ENCODE measurements at places on chromosomes 3 and 15.

- no peak for DNase-seq
Observed at GRCh38 chr3:145780301-145780700, 380.7 kb downstream of the PLOD2 start.

DNA sequence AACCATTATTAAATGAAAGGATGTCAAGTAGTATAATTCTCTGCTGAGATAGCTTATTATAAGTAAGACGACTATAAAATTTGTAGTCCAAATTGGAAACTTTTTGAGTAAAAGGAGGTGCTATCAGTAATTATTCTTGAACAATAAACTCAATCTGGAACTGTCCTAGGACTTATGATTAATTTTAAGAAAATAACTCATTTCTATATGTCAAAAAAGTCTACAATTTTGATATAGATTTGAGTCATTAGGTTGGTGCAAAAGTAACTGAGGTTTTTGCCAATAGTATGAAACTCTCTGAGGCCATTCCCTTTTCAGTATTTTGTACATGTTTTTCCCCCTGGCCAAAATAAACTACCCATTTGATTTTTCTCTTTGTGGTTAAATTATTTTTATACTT, 41.0 kb downstream of the LEKR1 start:
- no peak for DNase-seq

GRCh38 chr3:99319961-99320360, 318.4 kb upstream of the COL8A1 start:
- DNase-seq = no peak

DNA sequence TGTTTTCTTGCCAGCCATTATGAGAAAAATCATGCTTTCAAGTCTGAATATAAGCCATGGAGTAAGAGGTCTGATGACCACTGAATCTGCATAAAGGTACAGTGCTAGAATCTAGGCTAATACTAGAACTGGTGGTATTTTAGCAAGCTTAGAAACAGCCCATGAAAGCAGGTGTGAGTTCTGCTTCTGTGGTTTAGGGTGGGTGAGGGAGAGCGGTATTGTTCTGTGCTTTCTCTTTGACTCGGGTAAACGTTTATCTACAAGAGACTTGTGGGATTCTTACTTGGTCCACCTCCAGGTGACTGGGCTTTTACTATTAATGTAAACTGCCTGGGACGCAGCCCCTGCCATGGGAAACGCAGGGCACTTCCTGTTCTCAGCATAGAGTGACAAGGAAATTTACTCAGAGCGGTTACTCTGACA, 55.2 kb downstream of the PGPEP1L start:
- peak; percentile 10 for DNase-seq

GRCh38 chr3:114632757-114633424, 339.1 kb downstream of the TIGIT start:
- no peak for DNase-seq

DNA sequence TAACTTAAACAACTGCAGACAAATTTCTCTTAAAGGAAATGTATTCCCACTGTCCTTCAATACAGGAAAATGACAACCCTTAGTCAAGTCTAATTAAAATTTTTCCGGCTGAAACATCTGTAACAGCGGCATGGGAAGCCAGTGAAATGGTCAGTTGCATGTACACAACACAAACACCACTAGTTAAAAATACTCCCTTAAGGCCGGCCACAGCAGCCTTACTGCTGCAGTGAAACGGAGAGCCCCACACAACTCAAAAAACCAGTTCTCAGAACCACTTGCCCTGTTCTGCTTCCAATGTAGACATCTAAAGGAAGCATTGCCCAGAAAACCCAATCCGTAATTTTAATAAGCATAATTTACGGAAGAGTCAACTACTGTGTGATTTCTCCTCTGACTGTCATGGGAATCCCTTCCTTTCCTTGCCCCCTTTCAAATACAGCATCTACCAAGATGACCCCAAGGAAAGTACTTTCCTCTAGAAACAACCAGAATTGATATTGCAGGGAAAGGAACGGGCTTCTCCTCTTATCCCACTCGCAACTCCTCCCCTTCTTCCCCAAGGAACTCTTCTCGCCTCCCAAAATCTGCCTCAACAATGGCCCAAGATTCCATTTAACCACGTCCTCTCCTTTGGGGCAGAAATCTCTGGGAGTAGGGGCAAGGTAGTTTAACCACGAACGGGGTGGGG, 1.6 kb downstream of the FBN1 start:
- no peak for DNase-seq

DNA sequence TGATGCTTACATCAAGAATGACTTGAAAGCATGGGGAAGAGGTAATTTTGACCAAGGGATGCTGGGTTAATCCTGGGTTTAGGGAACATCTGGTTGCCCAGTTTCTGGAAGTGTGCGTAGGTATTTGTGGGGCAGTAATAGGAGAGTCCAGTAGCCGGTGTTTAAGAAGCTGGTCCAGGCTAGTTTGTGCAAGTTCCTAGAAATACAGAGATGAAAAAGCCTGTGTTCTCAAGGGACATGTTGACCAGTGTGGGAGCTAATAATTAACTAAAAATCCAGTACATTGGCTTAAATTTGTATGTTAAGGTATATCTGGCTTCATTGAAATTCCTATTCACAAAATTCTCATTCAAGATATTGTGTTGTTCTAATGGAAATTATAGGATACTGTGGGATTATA, 51.2 kb downstream of the UBE2E2 start:
- no peak for DNase-seq

- no peak for DNase-seq
Observed at GRCh38 chr3:18046131-18046915, 303.9 kb upstream of the TBC1D5 start.

DNA sequence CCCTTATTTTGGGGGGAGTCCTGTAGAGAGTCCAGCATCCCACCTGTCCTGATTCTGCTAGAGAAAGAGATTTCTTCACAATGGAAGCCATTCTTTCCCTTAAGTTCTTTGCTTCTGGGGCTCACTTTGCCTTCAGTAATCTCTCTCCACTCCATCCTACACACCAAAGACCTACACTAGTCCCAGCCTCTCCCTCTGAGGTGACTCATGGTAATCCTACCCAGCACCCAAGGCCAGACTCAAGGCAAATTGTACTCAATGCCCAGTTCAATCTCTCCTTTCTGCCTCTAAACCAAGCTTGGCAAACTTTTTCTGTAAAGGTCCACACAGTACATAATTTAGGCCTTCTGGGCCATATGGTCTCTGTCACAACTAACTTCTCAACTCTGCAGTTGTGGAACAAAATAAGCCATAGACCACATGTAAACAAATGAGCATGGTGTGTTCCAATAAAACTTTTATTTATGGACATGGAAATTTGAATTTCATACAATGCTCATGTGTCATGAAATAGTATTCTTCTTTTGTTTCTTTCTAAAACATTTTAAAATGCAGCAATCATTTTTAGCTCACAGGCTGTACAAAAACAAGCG, 72.5 kb downstream of the MRPL46 start:
- peak; percentile 17 for DNase-seq

- peak; percentile 79 for DNase-seq
Observed at GRCh38 chr3:13484851-13485590, 4.9 kb downstream of the HDAC11 start.

DNA sequence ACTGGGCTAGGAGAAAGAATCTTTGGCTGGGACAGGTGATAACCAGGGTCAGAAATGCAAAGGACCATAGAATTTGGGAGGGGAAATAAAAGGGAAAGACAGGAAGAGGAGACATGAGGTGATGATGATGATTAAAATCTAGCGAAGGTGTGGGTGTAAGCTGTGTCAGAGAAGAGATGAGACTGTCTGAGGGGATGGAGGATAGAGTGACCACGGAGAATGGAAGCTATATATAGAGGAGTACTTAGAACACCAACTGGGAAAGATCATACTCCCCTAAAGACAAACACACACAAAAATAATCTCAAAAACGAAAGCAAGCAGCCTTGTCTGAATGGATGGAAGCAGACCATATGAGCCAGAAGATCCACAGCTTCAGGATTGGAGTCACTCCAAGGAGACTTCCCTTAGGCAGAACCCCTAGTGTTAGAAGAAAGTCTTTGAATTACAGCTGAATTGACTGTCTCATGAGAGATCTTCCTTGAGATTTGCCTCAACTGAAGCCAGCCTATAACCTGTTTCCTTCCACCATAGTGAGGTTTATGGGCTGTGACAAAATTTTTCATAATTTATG, 115.2 kb upstream of the DAZL start:
- DNase-seq = no peak

GRCh38 chr3:189631409-189631808, 220 bp downstream of the TP63 start:
- no peak for DNase-seq

- no peak for DNase-seq
Observed at GRCh38 chr3:48140336-48140757, 47.9 kb downstream of the CDC25A start.

GRCh38 chr3:149936812-149937230, 33.9 kb downstream of the PFN2 start:
- DNase-seq = no peak

GRCh38 chr3:13009132-13009945, 63.9 kb downstream of the IQSEC1 start:
- no peak for DNase-seq

DNA sequence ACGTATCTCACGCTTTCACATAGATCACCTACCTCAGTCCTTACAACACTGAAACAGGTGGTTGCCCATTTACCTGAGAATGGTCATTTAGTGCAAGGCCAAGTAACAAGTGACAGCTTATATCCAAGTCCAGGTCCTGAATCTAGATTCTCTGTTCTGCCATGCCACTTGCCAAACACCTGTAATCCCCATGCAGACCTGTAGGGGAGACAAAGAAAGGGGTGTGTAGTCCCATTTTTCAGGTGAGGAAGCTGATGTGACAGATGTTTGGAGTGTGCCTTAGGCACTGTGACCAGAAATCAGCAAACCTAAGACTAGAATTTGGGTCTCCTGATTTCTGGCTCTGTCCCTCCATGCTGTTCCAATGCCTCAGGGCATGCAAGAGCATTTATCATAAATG, 12.7 kb downstream of the ZNF35 start:
- no peak for DNase-seq

- DNase-seq = no peak
Observed at GRCh38 chr3:140843656-140844055, 98.0 kb upstream of the SLC25A36 start.

DNA sequence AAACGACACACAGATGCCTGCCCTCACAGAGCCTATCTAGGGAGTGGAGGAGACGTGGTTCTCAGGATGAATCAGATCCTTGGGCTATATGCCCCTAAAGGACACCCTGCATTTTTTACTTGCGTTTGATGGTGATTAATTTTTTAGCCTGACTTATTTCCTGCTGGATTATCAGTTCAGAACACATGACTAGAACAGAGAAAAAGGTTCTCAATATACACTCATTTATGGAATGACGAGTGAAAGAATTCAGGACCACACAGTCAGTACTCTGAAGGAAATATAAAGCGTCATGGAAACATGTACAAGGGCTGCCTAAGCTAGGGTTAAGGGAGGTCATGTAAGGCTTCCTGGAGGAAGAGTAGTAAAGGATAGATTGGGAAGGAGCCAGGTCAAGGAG, 121.8 kb downstream of the SSR3 start:
- DNase-seq = no peak

DNA sequence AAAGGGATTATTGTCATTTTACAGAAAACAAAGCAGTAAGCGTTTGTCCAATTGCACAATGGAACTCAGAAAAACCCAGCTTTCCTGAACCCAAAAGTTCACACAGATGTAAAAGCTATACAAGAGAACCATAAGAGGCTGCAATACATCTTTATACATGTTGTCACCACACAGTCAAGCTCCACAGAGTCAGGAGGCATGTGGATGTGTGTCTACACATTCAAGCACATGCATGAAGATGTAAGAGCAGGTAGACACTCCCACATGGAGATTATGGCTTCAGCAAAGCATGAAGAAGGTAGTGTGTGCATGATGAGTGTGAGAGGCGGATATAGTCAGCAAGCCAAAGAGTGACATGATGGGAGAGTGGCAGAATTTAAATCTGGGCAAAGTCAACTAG, 124.7 kb upstream of the THBS1 start:
- DNase-seq = no peak

DNA sequence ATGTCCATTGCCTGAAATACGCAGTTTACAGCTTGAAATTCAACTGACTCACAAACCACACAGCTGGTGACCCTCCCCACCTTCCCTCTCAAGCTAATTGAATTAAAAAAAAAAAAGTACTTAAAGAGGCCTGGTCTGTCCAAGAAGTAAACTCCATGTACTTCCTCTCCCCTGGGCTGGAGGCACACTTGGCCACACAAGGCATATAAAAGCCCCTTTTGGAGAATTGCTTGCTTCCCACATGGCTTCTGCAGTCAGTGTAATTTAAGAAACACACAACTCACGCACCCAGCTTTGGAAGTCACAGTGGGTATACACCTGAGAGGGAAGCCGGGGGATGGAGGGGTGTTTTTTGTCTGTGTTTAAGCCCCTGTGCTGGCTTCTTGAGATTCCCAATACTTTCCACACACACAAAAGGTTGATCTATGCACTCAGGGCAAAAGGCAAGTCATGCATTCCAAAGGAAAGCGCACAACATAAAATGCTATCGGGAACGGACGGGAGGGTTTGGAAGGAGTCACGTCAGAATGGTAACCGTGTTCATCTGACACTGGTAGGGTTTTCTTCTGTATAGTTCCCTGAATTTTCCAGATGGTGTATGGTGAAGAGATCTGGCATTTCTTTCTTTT, 106.6 kb upstream of the ALDH1A3 start:
- no peak for DNase-seq

DNA sequence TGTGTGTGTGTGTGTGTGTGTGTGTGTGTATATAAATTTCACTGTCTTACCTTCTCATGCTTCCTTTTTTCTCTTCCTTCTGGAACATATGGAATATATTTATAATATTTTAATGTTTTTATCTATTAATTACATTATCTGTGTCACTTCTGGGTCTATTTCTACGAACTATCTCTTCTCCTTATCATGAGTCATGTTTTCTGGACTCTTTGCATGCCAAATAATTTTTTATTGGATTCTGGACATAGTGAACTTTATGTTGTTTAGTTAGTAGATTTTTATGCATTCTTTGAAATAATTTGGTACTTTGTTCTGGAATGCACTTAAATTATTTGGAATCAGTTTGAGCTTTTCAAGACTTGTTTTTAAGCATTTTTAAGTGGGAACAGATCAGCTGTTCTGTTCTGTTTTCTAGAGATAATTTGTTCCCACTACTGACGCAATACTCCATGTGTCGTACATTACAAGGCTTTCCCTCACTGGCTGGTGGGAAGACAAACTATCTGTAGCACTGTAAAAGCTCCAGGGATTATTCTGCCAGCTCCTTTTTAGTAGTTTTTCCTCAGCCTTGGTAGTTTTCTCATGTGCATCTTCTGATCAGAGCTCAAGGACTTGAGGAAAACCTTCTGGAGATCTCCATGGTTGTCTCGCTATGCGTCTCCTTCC, 302.0 kb downstream of the CLSTN2 start:
- DNase-seq = no peak

GRCh38 chr3:144106970-144107369, 135.3 kb downstream of the DIPK2A start:
- no peak for DNase-seq

DNA sequence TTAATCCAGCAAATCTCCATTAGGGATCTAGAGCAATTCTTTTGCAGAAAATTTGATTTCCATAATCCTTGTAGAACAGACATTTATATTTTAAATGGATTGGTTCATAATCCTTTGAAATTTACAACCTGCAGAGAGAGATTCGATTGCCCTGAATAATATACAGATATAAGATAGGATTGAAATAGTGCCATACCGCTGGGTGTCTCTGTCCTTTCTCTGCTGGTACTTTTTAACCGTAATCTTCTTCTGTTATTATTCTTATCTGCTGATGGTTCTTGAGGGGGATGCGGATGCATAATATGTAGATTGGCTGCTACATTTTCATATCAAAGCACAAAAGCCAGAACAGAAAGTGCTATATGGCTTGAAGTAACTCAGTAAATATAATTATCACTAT, 182.2 kb downstream of the CFAP20DC start:
- no peak for DNase-seq

GRCh38 chr3:59886790-59887189, 837.0 kb upstream of the CFAP20DC start:
- DNase-seq = no peak

Measured in RWPE2 (cell line).